ENCODE measurements at places on chromosomes 5 and 9. TPM values are rescaled to one million over a fixed set of nuclear protein-coding genes. Genes with fewer than 3 reads are reported as not detected.

Gene CYSTM1
- 31.1 TPM for total RNA-seq

Gene IL9
- not detected for total RNA-seq

Gene ZNF483
- total RNA-seq, result 0.75 TPM

Gene TAF11L5
- 2.0 TPM for total RNA-seq

Gene C5orf34
- total RNA-seq, result 7.2 TPM

Gene HACD4
- 1.5 TPM for total RNA-seq

Gene FBP1
- total RNA-seq, result not detected

Gene EXD3
- total RNA-seq, result 14.8 TPM

Gene FIBCD1
- 2.4 TPM for total RNA-seq

Gene PAEP
- 2.0 TPM for total RNA-seq

Gene PCDHGA7
- 0.52 TPM for total RNA-seq

Gene PLAC8L1
- not detected for total RNA-seq

Gene LCN9
- total RNA-seq, result not detected

Gene CLIC3
- not detected for total RNA-seq

Gene PCDHB16
- total RNA-seq, result 3.4 TPM

Gene ADAMTS16
- 0.65 TPM for total RNA-seq

Gene FOXI1
- total RNA-seq, result 0.27 TPM

Gene PFDN1
- total RNA-seq, result 50.5 TPM

Gene PCDHA11
- 3.5 TPM for total RNA-seq
